Prostate gland (tissue), 2 donors: ENCODE measurements at places on chromosomes 5 and 9.

DNA sequence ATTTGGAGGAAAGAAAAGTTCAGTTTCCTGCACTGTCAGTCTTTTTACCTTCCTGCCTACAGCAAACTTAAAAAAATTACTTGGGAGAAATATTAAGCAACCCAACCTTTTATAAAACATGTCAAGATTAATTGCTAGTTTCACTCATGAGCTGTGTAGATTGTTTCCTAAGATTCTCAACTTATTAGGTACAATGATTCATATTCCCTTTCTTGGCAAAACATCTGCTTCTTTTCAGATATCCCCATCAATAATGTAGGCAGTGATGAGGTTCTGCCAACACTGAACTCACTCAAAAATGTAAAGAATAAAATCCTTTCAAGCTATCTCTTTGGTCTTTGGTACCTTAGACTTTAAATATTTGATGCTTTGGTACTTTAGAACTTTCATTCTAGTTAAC lies 56.0 kb downstream of the ISL1 start:
- no peak overlapping the region for H3K27ac ChIP-seq
- no peaks in the 10 kb centered on the region for H3K36me3 ChIP-seq
- no peak for DNase-seq
- no peak overlapping the region for H3K4me3 ChIP-seq
- no peaks in the 10 kb centered on the region for H3K4me1 ChIP-seq

GRCh38 chr9:124128568-124129166 lies 117.1 kb downstream of the LHX2 start:
- no peaks in the 10 kb centered on the region for H3K4me1 ChIP-seq
- no peak overlapping the region for H3K27ac ChIP-seq
- no peak for DNase-seq
- peaks cover 2% of the 10 kb centered on the region for H3K27me3 ChIP-seq
- H3K36me3 ChIP-seq, result no peaks in the 10 kb centered on the region
- H3K4me3 ChIP-seq, result no peak overlapping the region

DNA sequence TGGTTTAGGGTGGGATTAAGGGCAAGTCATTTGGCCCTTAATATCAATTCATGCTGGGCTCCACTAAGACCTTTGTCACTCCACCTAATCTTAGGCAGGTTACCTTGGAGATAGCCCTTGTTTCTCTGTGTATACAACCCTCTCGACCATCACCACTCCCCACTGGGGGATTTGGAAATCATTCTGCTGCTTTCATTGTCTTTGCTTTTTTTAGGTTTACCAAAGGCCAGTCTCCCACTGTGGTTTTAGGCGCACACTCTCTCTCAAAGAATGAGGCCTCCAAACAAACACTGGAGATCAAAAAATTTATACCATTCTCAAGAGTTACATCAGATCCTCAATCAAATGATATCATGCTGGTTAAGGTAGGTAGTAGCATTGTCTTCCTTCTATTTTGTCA lies 6.2 kb downstream of the GZMK start:
- H3K27me3 ChIP-seq, result no peaks in the 10 kb centered on the region
- H3K27ac ChIP-seq, result no peak overlapping the region
- H3K4me1 ChIP-seq, result no peaks in the 10 kb centered on the region
- H3K4me3 ChIP-seq, result no peak overlapping the region
- no peaks in the 10 kb centered on the region for H3K36me3 ChIP-seq

DNA sequence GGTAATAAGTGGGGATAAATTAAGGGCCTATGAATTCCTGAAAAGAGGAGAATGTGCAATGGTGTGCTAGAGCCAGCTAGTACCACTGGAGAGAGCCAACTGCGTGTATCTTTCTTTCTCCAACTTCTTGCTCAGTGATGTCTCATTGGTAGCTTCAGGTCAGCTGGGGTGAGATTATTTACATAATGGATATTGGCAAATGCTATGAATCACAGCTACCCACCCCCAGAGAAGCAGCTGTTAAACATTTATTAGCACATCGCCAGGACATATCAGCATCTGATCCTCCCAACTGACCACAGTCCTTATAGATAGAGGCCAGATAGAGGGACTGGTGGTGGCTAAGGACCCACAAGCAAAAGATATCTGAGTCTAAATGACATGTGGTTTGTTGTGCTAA lies 421.3 kb downstream of the ACTL7B start:
- H3K4me1 ChIP-seq, result no peaks in the 10 kb centered on the region
- no peaks in the 10 kb centered on the region for H3K27me3 ChIP-seq
- H3K4me3 ChIP-seq, result no peak overlapping the region
- DNase-seq, result no peak

GRCh38 chr9:129811967-129812363 lies 9.0 kb downstream of the TOR1B start:
- no peaks in the 10 kb centered on the region for H3K27me3 ChIP-seq
- H3K27ac ChIP-seq, result peak overlapping the region; percentile 48

DNA sequence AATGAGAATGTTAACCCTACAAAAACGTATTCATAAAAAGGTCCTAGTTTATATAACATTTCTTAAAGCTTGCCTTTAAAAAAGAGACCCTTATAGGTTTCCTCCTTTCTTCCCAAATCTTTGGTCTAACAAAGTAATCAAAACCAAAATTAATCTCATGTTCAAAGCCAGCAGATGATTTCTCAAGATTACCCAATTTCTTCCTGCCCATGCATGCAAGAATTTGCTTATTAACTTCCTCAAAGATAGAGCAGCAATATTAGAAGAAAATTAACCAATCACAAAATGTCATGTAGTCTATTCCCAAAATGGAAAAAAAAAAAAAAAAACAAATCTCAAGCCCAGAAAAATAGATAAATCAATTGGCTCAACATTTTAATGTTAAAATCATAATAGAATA lies 114.9 kb downstream of the MLLT3 start:
- DNase-seq, result no peak
- H3K4me3 ChIP-seq, result no peak overlapping the region
- H3K27ac ChIP-seq, result no peak overlapping the region
- no peaks in the 10 kb centered on the region for H3K36me3 ChIP-seq

GRCh38 chr9:95516734-95517558 lies at the start of gene PTCH1:
Gene PTCH1, minus strand, starts transcription at chr9:95516971.
- DNase-seq, result peak; percentile 69
- no peaks in the 10 kb centered on the region for H3K36me3 ChIP-seq
- peak within 1 kb of the TSS; percentile 52 for H3K4me3 ChIP-seq
- H3K27me3 ChIP-seq, result no peaks in the 10 kb centered on the region

GRCh38 chr5:80590766-80591165 lies 20.7 kb upstream of the ANKRD34B start:
- DNase-seq, result no peak
- H3K4me1 ChIP-seq, result no peaks in the 10 kb centered on the region
- H3K27ac ChIP-seq, result no peak overlapping the region
- no peaks in the 10 kb centered on the region for H3K36me3 ChIP-seq
- no peak overlapping the region for H3K4me3 ChIP-seq

DNA sequence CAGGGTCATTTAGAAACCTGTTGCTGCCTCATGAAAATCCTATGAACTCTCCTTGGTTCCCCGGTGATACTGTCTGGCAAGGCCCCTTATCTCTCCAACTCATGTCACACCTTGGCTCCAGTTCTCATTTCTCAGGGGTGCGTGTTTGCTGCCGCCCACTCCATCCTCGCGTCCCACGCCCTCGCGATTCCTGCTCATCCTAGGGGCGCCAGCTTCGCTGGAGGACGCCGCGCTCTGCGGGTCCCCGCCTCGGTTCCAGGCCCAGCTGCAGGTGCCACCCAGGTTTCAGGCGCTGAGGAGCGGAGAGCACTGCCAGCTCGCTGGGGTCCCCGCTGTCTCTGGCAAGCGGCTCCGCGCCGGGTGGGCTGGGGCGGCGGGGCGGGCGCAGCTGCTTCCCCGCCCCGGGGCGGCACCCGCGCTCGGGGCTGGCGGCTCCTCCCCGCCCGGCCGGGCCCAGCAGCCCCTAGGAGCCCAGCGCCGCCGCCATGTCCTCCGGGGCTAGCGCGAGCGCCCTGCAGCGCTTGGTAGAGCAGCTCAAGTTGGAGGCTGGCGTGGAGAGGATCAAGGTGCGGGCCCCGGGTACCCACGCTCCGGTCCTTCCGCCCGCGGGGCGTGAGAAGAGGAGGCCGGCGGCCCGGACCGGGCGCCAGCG lies at the start of gene GNG10:
TSS of gene GNG10 (plus strand) at position 456 of the 652 bp plus-strand sequence. CDS start at position 486, 30 bp downstream.
- no peaks in the 10 kb centered on the region for H3K27me3 ChIP-seq
- no peaks in the 10 kb centered on the region for H3K36me3 ChIP-seq
- H3K27ac ChIP-seq, result peak within 1 kb of the TSS; percentile 73
- peak; percentile 39 for DNase-seq
- no peaks in the 10 kb centered on the region for H3K4me1 ChIP-seq

DNA sequence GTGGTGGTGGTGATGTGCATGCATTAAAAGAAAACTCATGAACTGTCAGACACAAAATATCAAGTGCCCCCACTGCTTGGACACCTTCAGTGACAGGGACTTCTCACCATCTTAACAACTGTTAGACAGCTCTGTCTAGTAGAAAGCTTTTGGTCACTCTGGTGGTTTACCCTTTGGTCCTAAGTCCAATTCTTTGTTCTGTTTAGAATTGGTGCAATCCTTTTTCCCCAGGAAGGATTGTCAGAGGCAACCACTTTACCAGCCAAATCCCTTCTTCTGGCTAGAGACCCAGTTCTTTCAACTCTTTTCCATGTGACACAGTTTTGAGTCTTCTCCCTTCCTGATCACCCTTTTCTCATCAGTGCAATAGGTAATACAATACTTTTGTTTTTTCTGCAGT lies 140.2 kb downstream of the SEC61B start:
- H3K4me1 ChIP-seq, result no peaks in the 10 kb centered on the region
- H3K27me3 ChIP-seq, result peaks cover 6% of the 10 kb centered on the region
- no peak overlapping the region for H3K27ac ChIP-seq
- H3K4me3 ChIP-seq, result no peak overlapping the region
- DNase-seq, result no peak

- no peaks in the 10 kb centered on the region for H3K4me1 ChIP-seq
- H3K27me3 ChIP-seq, result no peaks in the 10 kb centered on the region
- DNase-seq, result no peak
- H3K27ac ChIP-seq, result no peak overlapping the region
- H3K36me3 ChIP-seq, result no peaks in the 10 kb centered on the region
- no peak overlapping the region for H3K4me3 ChIP-seq
Measured at GRCh38 chr9:69877852-69878514, 57.4 kb downstream of the CFAP95 start.

DNA sequence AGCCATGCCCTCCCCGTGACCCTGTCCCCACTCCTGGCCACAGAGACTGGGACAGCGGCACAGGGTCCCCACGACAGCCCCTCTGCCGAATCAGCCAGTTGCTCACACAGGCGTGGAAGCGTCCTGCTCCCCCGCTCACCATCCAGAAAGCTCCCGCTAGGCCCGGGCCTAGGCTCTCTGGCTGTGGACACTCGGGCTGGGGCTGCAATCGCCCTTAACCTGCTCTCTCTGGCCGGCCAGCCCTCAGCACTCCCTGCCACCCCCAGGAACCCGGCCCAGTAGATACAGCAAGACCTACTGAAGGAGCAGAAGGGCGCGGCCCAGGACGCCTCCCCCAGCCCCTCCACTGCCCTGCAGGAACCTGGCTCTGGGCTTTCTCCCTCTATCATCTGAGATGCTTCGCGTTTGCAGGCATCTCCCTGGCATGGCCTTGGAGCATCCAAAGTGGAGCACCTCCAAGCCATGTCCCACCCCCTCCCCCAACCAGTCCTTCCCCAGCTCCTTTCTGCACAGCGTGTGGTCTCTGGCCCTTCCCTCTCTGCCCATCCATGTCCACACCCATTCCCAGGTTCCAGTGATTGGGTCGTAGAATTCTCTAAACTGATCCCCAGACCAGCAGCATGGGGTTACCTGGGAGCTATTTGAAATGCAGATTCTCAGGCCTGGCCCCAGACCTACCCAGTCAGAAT lies 113.7 kb upstream of the LMX1B start:
- H3K4me1 ChIP-seq, result peaks cover 5% of the 10 kb centered on the region
- H3K4me3 ChIP-seq, result no peak overlapping the region
- no peaks in the 10 kb centered on the region for H3K36me3 ChIP-seq
- no peak for DNase-seq
- no peak overlapping the region for H3K27ac ChIP-seq
- no peaks in the 10 kb centered on the region for H3K27me3 ChIP-seq

GRCh38 chr9:81560851-81561732 lies 128.3 kb downstream of the TLE1 start:
- H3K27me3 ChIP-seq, result no peaks in the 10 kb centered on the region
- DNase-seq, result no peak
- no peaks in the 10 kb centered on the region for H3K36me3 ChIP-seq
- H3K4me3 ChIP-seq, result no peak overlapping the region

- DNase-seq, result no peak
- H3K27ac ChIP-seq, result no peak overlapping the region
- no peaks in the 10 kb centered on the region for H3K36me3 ChIP-seq
- H3K27me3 ChIP-seq, result no peaks in the 10 kb centered on the region
Measured at GRCh38 chr5:111689357-111689935, 67.5 kb downstream of the NREP start.
